ENCODE measurements at places on chromosomes 1 and 21.

GRCh38 chr1:49356594-49356993, 579.9 kb upstream of the BEND5 start:
- DNase-seq, result no peak

DNA sequence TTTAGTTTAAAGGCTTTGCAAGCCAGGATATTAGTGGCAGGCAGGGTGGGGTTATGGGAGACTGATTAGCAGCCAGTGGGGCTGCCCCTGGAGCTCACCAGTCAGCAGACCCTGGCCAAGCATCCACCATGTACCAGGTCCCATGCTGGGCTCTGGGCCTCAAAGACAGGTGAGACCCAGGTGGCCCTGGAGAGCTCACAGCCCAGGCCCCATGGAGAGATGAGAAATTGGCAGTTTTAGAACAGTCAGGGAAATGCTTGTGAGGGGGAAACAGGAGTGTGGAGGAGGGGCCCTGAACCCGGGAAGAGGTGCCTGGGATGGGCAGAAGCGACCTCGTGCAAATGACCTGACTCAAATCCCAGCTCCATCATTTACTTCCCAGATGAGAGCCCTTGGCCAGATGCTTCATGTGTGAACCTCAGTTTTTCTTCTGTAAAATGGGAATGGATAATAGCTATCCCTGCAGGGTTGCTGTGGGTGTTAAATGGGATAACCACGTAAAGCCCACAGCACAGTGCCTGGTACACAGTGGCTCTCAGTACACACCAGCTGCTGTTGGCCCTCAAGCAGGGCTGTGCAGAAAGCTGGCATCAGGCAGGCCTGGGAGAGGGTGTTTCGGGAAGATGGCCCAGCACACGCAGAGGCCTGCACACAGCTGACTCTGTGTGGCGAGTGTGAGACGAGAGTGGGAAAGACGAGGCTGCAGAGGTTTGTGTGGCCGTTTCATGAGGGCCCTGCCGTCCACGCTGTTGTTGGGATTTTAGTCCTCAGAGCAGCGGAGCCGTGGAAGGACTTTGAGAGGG, 518.5 kb downstream of the PTPRU start:
- no peak for DNase-seq

DNA sequence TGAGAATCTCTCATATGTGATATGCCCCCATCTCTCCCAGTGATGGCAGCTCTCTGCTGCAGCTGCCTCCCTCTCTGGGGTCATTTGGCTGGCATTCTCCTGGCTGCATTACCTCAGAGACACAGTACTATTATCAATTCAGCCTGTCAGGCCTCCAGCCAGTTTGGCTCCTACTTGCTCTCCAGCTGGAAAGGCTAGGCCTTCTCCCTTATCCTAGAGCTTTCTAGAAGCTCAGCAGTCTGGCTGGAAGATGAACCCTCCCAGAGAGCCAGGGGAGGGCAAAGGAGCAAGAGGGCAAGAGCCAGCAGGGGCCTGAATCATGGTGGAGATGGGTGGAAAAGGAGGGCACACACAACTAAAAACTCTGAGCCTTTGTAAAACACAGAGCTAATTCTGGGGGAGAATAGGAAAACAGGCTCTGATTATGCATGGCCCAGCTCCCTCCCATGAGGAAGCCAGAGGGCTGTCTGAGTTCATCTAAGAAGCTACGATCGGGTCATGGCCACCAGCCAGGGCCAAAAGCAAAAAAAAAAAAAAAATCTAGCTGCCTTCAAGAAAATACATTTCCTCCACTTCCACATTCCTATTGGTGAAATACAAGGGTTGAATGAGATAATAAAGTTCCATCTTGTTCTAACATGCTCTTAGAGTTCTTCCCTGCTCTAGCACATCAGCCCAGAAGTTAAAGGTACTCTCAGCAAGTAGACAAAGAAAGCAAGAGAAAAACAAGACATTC, 8.8 kb downstream of the LAMB3 start:
- DNase-seq, result no peak

- DNase-seq, result no peak
Observed at GRCh38 chr21:40393066-40393465, 453.9 kb downstream of the DSCAM start.

DNA sequence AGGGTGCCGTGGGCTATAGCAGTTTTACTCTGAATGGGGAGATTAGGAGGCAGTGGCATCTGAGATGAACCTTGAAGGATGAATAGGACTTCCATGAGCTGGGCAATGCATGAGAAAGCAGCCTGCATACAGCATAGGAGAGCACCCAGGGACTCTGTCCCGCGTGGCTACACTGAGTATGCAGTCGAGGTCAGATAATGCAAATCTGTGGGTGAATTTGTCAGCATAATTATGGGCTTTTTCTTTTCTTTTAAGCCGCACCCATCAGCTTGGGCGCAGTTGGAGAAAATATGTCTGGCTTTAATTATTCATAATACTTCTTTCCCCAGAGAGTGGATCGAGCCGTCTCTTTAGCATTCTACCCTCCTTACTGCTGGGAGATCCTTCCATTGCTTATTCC, 188.5 kb downstream of the ZSCAN20 start:
- DNase-seq, result no peak

- DNase-seq, result no peak
Observed at GRCh38 chr1:67485046-67485811, 55.0 kb upstream of the SERBP1 start.

DNA sequence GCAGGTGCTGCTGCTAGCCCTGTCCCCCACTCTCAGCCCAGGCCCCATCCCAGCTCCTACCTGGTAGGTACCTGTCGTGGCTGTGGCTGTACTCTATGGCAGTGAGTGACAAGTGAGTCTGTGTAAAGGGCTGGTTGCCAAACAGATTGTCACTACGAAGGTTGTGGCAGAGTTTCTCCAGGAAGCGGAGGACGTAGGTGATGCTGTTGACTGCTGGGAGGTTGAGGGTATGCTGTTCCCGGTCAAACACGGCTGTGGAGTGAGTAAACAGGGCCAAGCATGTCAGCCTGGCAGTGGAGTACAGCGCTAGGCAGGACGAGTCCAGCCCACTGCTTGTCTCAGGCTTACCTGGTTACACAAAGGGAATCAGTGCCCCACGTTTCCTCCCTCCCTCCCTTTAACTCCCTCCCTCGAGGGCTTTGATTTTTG, 24.8 kb upstream of the SLFNL1 start:
- no peak for DNase-seq

GRCh38 chr1:51610637-51611036, 6.3 kb upstream of the OSBPL9 start:
- no peak for DNase-seq

DNA sequence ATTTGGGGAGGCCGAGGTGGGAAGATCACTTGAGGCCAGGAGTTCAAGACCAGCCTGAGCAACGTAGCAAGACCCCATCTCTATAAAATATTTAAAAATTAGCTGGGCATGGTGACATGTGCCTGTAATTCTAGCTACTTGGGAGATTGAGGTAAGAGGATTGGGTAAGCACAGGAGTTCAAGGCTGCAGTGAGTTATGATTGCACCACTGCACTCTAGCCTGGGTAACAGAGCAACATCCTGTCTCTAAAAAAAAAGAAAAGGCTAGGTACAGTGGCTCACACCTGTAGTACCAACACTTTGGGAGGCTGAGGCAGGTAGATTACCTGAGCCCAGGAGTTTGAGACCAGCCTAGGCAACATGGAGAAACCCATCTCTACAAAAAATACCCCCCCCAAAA, 35.7 kb upstream of the RCC1 start:
- no peak for DNase-seq

DNA sequence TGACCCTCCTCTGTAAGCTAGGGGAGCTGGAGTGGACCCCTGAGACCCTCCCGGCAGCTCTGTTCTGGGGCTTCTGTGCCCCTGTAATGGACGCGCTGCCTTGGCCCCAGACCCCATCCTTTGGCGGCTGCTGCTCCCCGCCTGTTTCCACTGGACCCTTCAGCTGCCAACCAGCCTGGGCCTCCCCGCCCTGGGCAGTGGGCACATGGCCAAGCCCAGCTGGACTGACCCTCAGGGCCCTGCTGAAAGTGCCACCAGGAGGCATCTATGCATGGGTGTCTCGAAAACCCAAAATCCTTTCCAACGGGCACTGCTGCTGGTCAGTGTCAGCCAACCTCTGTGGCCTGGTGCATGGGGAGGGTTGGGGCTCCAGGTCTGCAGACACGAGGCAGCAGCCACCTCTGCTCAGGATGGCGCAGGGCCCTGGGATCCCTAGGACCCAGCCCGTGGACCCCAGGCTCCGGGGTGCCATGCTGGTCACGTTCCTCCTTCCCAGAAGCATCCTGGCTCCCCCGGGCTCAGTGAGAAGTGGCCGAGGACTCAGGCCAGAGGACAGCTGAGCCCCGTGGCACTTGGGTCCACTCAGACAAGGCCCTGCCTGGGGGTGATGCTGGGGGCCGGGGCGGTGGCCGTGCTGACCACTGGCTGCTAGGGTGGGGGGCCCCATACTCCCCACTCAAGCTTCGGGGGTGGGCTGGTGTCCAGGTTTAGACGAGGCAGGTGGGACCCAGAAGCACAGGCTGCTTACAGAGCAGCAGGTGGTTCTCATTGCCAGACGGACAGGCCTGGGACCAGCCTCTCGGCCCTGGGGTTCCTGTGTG, 46.9 kb downstream of the SLX9 start:
- no peak for DNase-seq

GRCh38 chr1:226782845-226783601, 43.9 kb upstream of the ITPKB start:
- no peak for DNase-seq

- no peak for DNase-seq
Observed at GRCh38 chr1:103461161-103462105, 64.1 kb upstream of the RNPC3 start.

DNA sequence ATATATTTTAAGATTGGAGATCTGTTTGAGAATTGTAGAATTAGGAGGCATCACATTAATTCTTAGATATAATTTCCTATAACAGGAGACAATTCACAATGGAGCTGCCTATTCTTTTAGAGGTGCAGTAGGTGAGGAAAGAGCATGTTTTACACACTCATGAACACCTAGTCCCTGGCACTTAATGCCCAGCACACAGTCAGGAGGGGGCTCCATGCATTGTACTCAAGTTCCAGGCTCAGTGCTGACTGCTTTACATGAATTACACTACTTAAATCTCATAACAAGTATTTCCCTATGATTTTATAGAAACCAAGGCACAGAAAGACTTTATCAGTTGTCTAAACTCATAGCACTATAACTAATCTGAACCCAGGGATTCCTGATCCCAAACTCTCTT, 360 bp upstream of the GBP3 start:
- no peak for DNase-seq

DNA sequence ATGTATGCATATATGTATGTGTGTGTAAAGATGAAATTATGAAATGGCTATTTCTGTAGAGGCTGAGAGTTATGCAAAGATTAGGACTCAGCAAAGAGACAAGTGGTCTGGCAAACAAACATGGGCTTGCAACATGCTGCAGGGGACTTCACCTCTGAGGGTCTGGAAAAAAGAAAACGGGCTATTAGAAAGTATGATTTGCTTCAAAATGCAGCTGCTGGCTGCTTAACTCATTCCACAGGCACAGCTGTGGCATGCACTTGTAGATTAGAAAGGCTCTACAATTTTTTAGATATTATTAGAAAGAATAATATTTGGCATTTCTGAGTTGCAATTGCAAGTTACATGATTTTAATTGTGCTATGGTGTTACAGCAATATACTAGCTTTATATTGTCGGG, 90.4 kb downstream of the ADAMTS1 start:
- DNase-seq, result no peak

- no peak for DNase-seq
Observed at GRCh38 chr1:60746278-60746791, 336.0 kb upstream of the NFIA start.

DNA sequence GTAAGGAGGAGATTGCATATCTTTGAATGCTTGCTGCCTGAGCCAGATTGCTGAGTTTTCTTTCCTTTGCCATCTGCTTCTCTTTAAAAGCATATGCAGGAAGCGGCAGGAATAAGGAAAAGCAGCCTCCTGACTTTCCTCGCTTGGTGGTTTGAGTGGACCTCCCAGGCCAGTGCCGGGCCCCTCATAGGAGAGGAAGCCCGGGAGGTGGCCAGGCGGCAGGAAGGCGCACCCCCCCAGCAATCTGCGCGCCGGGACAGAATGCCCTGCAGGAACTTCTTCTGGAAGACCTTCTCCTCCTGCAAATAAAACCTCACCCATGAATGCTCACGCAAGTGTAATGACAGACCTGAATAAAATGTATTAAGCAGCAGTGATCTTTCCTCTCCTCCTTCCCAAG, 1.5 kb downstream of the CORT start:
- DNase-seq, result no peak

DNA sequence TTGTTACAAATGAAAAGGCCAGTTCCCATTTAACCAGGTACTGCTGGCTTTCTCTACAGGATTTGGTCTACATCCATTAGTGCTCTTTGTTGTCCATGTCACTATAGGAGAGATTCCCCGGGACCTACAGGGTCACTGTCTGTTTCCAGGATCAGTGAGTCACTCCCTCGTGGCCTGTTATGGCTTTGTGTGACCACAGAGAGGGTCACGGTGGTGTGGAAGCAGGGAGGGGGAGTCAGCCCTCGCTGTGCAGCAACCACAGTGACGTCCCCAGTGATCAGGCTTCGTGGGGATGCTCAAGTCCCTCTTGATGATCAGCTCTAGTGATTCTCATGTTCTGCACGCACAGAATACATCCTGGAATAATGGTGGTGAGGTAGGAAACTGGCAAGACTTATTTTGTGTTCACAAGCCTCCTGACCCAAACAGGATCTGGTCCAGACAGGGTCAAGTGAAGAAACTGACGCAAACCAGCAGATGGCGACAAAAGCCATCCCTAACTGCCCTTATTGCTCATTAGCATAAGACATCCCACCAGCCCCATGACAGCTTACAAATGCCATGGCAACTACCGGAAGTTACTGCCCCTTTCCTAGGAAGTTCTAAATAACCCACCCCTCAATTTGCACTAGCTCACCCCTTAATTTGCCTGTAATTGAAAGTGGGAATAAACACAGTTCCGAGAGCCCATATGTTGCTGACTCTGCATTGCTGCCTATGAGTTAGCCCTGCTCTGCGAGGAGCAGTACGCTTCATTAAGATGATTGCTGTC, 98.5 kb downstream of the DISC1 start:
- no peak for DNase-seq

DNA sequence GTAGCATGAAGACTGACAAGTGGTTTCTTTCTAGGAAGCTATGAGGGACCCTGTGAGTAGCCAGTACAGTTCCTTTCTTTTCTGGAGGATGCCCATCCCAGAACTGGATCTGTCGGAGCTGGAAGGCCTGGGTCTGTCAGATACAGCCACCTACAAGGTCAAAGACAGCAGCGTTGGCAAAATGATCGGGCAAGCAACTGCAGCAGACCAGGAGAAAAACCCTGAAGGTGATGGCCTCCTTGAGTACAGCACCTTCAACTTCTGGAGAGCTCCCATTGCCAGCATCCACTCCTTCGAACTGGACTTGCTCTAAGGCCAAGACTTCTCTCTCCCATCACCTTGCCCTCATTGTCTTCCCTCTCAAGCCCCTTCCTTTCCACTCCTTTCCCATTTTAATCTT, 3.4 kb upstream of the GABPB2 start:
- no peak for DNase-seq

- no peak for DNase-seq
Observed at GRCh38 chr1:67642629-67643028, 42.4 kb upstream of the GADD45A start.

DNA sequence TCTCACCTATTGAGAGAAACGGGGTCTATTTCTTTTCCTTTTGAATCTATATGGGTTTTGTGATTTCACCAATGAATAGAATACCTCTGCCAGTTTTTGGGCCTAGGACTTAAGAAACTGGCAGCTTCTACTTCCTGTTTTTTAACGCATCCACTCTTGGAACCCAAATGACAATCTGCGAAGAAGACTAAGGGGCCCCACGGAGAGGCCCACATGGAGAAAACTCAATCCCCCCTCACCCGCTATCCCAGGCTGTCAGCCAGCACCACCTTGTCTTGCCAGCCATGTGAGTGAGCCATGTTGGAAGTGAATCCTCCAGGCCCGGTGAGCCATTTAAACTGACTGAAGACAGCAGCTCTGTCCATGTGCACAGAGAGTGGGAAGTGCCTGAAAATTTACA, 3.6 kb upstream of the HENMT1 start:
- DNase-seq, result no peak
